ENCODE measurements at places on chromosomes 12 and 14. TPM values are rescaled to one million over a fixed set of nuclear protein-coding genes. Genes with fewer than 3 reads are reported as not detected.

CIROP gene
- under 0.01 TPM for total RNA-seq

KRT74 gene
- not detected for total RNA-seq

BCAT1 gene
- 136 TPM for total RNA-seq

VIPAS39 gene
- 27.7 TPM for total RNA-seq

MAP1LC3B2 gene
- total RNA-seq = 0.28 TPM

STAC3 gene
- 0.14 TPM for total RNA-seq

GLIPR1L1 gene
- total RNA-seq = not detected

TTC7B gene
- 10.1 TPM for total RNA-seq

KRT7 gene
- 16.1 TPM for total RNA-seq

ANKS1B gene
- total RNA-seq = 0.43 TPM

KERA gene
- not detected for total RNA-seq

NABP2 gene
- 22.6 TPM for total RNA-seq

SYCP3 gene
- 0.14 TPM for total RNA-seq

RHEBL1 gene
- not detected for total RNA-seq

TEX22 gene
- 0.37 TPM for total RNA-seq

ZBTB1 gene
- 51.4 TPM for total RNA-seq

SART3 gene
- total RNA-seq = 116 TPM

RASSF8 gene
- 105 TPM for total RNA-seq

RDH12 gene
- not detected for total RNA-seq

PTPRB gene
- 0.55 TPM for total RNA-seq

HOTAIR gene
- 0.09 TPM for total RNA-seq

DPPA3 gene
- total RNA-seq = not detected

FLVCR2 gene
- total RNA-seq = 0.92 TPM

TAS2R8 gene
- not detected for total RNA-seq

PRKD1 gene
- total RNA-seq = 12.4 TPM

AQP2 gene
- total RNA-seq = not detected

CGRRF1 gene
- 10.4 TPM for total RNA-seq

GALNT9 gene
- 0.14 TPM for total RNA-seq

All from smooth muscle cell of bladder (primary cell).